ENCODE measurements at places on chromosomes 3 and 15.

GRCh38 chr3:134387293-134387692 is 13.0 kb upstream of the AMOTL2 start:
- DNase-seq, result no peak

- no peak for DNase-seq
These were observed 295.9 kb upstream of the RGMA start for GRCh38 chr15:93384886-93385285.

- no peak for DNase-seq
These were observed 752 bp downstream of the OCA2 start for GRCh38 chr15:28098360-28098765.

GRCh38 chr15:85749261-85750151 is 45.2 kb downstream of the KLHL25 start:
- no peak for DNase-seq

DNA sequence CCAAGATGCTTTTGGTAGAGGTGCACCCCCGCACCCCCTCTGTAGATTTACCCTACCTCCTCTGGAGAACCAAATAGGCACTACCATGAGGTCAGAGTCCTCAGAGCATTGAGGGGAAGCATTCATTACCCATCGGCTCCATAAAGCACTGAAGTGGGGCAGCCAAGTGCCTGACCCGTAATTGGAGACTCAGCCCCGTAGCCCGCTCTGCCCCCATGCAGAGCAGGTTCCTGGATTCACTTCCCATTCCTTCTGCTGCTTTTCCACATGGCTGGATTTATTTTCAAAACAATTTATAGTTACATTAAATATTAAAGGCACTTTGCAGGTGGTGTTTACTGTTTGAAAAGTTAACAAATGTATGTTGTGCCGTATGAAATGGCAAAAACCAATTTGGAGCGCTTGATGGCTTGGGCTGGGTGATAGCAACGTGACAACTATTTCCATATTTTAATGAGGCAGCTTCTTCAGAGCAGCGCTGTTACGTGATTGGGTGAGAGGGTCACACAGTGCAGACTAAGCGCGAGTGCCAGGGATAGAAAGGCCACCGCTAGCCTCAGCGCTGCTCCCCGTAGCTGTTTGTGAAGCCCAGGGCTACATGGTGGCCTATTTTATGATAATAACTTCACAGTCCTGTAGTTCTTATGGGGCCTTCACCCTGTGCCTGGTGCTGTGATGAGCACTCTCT is 373.8 kb upstream of the PROK2 start:
- no peak for DNase-seq

- DNase-seq, result peak; percentile 51
These were observed 183.1 kb downstream of the CHST2 start for GRCh38 chr3:143302638-143303171.

DNA sequence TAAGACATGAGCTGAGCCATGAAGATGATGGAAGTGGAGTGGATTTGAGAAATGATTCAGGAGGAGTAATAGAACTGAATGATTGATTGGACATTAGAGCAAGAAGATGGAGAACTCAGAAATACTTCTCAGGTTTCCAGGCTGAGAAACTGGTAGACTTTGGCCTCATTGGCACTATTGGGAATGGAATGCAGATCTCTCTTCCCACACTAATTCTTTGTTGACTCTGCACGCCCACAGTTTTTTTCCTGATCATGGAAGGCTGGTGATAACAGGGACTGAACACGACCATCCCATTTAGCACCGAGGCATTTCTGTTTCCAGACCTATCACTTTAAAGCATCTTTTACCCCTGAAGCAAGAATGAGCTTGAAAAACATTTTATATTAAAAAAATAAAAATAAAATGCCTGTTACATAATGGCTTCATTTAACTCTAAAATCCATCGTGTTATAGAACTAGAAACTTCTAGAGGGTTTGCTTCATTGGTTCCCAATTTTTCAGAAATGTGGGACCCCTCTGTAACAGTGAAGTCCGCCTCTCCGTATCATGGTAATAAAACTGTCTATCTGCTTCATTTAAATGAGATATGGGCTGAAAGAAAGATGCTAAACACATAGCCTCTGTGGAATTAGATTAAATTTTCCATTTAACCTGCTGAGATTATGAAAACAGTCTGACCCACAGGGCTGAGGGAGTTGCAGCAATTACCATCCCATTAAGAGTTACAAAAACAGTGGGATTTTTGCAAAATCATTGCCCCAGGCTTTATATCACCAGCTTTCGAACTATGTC is 562.0 kb upstream of the CFAP20DC start:
- DNase-seq, result no peak

DNA sequence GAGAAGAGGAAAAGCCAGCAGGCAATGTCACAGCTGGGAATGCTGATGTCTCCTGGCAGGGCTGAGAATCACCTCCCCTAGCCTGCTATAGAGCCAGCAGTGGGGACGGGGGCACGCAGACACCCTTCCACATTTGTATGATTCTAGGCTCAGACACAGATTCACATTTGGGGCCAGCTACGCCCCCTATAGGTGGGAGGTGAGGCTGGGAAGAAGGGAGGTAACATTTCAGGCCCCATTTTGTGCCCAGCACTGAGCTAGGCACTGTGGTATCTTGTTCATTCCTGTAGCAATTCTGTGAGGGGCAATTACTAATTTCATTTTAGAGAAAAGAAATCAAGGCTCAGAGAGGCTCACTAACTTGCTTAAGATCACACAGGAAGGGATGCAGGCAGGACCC is 15.9 kb upstream of the ACAD9 start:
- DNase-seq, result no peak

DNA sequence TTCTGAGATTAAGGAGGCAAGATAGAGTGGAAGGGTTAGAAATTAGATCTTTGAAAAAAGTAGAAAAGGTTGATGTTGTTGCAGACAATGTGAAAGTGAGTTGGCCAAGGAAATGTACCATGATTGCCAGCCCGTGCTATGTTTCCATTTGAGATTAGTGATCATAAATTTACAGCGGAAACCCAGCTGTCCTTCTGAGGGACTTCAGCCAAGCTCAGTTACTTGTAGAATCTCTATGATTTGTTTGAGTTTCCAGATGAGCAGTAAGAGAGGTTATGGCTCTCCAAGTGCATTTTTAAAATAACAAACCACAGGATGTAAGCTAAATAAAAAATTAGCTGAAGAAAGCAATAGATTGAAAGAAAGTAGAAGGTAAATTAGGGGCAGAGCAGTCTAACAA is 54.2 kb upstream of the RBMS3 start:
- no peak for DNase-seq

DNA sequence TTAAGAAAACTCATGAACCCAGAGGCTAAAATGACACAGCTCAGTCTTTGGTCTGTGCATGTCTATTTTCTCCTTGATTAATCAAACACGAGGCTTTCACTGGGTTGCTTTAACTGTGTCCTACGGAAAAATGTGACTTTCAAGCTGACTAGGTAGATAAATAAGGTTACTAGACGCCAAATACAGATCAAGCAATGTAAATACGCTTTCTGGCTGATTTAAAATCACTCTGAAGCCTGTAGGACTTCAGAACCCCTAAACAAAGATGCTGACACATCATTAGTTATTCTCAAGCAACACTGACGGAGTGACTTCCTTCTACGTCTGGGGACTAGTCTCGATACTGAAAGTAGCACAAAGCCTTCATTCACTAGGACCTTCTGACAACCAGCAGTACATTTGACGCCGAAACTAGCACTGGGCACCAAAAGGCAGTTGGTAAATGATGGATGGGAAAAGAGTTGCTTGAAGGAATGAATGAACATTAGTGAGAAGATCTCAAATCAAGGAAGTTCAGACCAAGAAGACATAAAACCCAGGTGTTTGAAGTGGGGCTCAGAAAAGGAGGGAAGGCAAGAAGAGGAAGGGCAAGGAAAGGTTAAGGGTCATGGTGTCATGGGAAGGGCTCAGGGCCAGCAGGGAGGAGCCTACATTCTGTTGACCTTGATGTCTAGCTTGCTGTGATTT is 67.1 kb upstream of the CDV3 start:
- peak; percentile 44 for DNase-seq

DNA sequence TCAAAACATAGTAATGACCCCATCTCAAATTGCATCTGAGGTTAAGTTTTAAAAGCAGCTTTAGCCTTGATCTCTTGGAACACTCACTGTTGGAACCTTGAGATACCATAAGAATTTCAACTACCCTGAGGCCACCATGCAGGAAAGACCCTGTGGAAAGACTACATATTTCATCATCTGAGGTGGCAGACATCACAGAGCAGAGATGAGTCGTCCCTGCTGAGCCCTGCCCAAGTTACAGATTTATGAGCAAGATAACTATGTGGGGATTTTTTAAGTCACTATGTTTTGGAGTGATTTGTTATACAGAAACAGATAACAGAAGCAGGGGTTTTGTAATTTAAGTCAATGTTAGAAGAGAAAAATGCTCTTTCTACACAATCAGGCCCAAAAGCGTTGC is 168.4 kb downstream of the STAC start:
- DNase-seq, result no peak

- DNase-seq, result no peak
These were observed 317.2 kb downstream of the SLC9A9 start for GRCh38 chr3:143531101-143531500.

DNA sequence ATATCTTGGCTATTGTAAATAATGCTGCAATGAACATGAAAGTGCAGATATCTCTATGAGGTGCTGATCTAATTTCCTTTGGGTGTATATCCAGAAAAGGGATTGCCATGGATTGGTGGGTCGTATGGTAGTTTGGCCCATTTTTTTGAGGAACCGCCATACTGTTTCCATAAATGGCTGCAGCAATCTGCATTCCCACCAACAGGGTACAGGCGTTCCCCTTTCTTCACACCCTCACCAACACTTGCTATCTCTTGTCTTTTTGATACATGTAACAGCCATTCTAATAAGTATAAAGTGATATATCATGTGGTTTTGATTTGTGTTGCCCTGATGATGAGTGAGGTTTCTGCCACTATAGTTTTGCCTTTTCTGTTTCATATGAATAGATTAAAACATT is 146.7 kb downstream of the NR2F2 start:
- no peak for DNase-seq

DNA sequence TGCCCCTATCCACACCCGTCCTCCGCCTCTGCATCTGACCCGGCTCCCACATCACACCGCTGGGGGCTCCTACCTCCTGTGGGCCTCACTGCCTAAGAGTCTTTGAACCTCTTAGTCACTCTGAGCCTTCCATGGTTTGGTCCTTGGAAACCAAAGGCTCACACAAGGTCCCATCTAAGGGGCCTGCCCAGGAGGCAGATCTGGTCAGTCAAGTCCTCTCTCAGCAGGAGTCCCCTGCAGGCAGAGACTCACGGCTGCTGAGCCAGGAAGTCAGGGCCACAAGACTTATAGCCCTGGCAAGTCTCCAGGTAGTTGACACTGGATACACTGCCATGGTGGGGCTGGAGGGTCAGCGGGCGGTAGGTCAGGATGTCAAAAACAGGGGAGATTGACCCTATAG is 31.2 kb upstream of the ALDH1L1 start:
- DNase-seq, result peak; percentile 56

DNA sequence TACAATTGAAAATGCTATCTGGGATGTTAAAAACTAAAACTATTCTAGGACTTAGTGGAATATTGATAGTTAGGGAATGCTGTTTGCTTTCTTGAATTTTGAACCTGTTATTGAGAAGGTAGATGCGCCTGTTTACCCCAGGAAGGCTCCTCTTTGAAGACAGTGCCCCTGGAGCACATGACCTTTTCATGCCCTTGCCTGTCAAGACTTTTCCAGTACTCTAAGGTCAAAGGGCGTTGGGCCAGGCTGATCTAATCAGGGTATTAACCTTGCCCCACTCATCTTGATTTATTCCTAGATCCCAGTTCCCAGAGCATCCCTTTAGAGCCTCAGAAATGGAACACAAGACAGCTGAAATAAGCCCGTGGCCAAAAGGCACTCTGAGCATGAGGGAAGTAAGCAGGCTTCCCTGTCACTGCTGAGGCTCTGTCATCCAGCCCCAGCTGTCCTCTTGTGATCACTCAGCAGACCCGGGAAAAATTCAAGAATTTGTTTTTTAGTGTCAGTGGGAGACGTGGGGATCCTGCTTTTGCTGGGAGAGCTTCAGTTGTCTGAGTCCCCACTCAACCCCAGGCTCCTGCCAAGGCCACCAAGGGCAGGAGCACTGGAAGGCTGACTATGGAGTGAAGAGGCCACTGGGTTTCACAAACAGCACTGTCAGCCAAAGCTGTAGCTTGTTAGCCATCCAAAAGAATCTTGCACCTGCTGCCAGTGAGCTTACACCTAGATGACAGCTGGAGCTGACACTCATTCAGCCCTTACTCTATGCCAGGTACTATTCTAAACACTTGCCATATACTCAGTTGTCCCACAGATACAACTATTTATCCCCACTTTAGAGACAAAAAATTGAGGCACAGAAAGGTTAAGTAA is 169.0 kb downstream of the PGPEP1L start:
- DNase-seq, result no peak

GRCh38 chr3:112874725-112875124 is 28.1 kb upstream of the CD200R1L start:
- DNase-seq, result no peak

GRCh38 chr3:111311709-111312235 is 230.2 kb upstream of the CD96 start:
- no peak for DNase-seq

Data from Calu3 (cell line).